Hematopoietic multipotent progenitor cell treated with erythropoietin and hydrocortisone succinate and interleukin-3 and kit ligand, for 15 days (in vitro differentiated cells): ENCODE measurements at places on chromosomes 13 and 19.

DNA sequence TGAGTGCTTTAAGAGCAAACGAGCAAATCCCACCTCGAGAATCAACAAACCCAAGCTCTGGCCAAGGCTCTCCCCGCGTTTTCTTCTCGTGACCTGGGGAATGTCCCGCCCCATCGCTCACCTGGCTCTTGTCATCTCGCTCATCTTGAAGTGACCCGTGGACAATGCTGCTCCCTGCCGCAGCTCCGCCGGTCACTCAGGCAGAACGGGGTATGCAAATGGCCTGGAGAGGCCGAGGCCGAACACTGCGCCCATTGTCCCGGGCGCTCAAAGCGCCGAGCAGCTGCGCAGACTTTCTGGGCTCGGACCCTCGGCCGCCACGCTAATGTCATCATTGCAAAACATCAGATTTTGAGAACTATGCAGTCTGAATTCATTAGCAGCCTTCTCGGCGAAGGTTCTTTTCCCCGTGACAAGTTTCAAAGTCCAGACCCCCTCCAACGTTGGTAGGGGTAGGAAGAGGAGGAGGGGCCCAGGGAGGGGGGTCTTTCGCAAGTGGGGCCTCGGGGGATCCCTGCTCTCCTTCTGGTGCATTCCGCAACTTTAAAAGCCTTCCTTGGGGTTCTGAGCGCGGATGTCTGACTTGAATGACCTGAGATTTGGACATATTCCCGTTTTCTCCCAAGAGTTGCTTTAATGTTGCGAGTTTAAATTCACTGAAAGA is 39.7 kb downstream of the SOX1 start:
- DNase-seq, result no peak

GRCh38 chr13:100646030-100646673 is 28.4 kb downstream of the TMTC4 start:
- DNase-seq, result no peak

DNA sequence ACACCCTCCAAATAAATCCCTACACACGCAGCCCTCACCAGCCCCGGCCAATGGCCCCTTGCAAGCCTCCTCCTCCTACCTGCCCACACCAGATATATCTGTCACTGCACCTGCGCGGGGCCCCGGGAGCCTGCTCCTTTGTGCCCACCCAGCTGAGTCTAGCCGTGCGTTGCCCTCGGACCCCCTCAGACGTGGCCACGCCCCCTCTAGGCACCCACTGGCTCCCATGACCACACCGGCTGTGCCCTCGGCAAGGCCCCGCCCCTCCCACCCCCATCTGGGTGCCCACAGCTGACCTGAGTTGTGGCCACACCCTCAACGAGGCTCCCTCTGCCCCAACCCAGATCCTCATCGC is 6.3 kb upstream of the PNPLA6 start:
- no peak for DNase-seq

GRCh38 chr13:54980651-54981050 is 1952.0 kb downstream of the OLFM4 start:
- no peak for DNase-seq

DNA sequence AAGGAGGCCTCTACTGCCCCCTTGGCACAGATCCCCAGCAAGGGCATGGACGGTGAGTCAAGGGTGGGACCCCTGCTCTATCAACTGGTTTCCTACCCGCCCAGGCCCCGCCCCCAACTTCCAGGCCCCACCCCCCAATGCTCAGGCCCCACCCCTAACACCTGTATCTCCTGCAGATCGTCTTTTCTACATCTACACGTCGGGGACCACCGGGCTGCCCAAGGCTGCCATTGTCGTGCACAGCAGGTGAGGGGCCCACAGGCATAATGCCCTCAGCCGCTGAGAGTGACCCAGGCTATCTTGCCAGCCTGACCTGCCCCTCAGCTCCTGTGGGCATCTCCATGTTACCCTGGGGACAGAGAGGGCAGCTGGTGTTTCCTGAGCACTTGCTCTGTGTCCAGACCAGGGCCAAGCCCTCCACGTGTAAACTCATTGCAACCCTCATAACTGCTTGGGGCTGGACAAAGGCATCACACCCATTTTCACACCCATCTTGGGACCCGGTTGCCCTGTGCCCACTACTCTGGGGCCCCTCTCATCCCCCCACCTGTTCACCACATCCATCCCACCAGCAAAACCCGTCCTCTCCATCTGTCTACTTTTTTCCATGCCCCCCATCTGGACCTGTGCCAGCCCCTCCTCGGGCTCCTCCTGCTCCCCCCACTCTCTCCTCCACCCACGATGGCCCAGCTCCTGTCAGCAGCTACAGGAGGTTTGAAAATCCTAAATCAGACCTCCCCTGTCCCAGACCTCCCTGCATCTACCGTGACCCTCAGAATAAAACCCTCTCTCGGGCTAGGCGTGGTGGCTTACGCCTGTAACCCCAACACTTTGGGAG is 17.2 kb downstream of the SLC27A1 start:
- DNase-seq, result no peak

GRCh38 chr19:18391509-18392075 is 5.6 kb downstream of the GDF15 start:
- peak; percentile 1 for DNase-seq

- peak; percentile 4 for DNase-seq
These were observed 122.3 kb downstream of the B3GLCT start for GRCh38 chr13:31322026-31322425.
